ENCODE measurements at places on chromosomes 1 and 21.

GRCh38 chr1:217417363-217417762, 213.5 kb downstream of the GPATCH2 start:
- no peak for DNase-seq

DNA sequence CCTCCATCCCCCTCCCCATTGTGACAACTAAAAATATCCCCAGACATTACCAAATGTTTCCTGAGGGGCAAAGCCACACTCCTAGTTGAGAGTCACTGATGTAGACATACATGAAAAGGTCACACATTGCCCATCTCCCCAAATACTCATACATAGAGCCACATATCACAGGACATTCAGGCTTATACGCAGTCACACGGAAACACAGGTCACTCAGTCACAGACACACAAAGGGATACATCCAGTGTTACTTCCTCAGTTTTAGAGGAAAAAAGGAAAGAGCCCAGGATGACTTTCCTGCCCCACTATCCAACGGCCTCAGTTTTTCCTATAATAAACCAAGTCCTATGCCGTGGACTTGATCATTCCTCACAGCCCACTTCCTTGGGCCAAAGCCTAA, 1.9 kb downstream of the SLC39A1 start:
- no peak for DNase-seq

DNA sequence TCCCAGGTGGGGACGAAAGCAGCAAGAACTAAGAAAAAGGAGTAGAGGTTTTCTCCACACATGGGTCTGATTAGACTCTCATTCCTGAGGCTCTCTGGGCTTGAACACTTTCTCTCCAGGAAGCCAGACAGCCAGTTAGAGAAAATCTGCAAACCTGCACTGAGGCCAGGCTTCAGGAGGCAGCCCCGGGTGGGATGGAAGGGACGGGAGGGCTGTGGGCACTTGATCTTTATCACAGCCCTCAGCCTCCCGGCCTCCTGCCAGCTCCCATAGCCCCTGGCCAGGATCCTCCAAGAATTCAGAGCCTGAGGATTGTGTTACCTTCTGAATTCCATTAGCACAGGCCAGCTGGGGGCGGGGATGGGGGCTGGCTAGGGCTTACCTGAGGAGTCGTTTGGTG, 40.1 kb downstream of the SERTAD4 start:
- DNase-seq: no peak

GRCh38 chr21:38853421-38853919, 47.7 kb downstream of the ETS2 start:
- DNase-seq: no peak

GRCh38 chr1:234772345-234773147, 162.6 kb upstream of the IRF2BP2 start:
- DNase-seq: no peak

DNA sequence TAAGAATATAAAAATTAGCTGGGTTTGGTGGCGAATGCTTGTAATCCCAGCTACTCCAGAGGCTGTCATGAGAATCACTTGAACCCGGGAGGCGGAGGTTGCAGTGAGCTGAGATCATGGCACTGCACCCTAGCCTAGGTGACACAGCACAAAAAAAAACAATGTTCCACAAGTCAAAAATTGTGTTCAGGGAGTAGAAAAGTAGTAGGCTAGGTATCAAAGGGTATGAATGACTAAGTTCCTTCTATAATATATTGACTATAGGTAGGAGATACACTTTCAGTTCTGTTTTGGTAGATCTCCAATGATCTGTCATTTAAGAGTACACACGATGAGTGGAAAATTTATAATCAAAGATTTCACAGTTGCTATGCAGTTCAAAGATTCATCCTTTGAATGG, 16.7 kb downstream of the USP48 start:
- DNase-seq: no peak

GRCh38 chr1:9238134-9238533, 3.6 kb downstream of the H6PD start:
- DNase-seq: no peak

GRCh38 chr1:111220302-111220890, 7.1 kb upstream of the CHI3L2 start:
- DNase-seq: no peak

GRCh38 chr1:30721812-30722537, 1.4 kb downstream of the MATN1 start:
- peak; percentile 56 for DNase-seq

- DNase-seq: no peak
Observed at GRCh38 chr1:33131191-33131590, 50.2 kb downstream of the AZIN2 start.

- no peak for DNase-seq
Observed at GRCh38 chr1:92030656-92031107, 897 bp downstream of the EPHX4 start.

GRCh38 chr21:35309316-35309715, 260.2 kb upstream of the RUNX1 start:
- DNase-seq: no peak

DNA sequence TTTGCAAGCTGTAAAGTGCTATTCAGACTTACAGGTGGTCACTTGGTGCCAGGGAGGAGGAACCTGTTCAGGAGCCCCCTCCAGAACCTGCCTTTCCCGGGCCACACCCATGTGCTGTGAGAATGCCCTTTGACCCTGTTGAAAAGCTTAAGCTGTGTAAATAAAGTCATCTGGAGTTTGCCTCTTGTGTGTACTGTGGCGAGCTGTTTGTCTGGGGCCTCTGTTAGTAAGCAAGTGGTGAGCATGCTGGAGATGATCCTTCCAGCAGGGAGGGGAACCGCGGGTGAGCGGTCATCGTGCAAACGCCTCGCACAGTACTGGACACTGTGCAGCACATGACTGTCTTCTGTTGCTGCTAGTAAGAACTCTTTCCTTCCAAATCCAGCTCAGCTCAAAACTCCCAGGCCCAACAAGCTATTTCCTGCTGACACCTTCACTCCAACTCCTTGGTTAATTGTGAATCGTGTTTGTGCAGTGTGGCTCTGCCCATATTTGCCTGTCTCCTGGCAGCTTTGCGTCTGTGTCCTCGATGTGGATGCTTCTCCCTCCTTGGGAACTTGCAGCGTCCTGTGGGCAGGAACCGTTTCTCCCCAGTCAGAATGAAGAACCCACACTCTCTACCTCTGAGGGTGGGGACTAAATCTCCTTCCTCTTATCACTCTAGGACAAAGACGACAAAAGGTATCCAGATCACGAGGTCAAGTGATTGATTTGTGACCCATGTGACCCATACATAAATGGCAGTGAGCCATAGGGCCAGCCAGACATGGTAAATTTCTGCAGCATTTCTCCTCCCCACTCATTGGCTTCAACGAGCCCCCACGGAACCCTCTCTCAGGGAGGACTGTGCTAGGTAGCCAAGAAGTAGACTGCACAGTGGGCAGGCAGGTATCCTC, 13.9 kb upstream of the BTG2 start:
- no peak for DNase-seq
